ENCODE measurements at places on chromosomes 7 and 10.

GRCh38 chr7:156656598-156656997 lies 16.0 kb downstream of the RNF32 start:
- no peak overlapping the region for H3K27ac ChIP-seq
- H3K4me1 ChIP-seq, result no peaks in the 10 kb centered on the region
- no peaks in the 10 kb centered on the region for H3K36me3 ChIP-seq
- DNase-seq, result no peak
- no peak overlapping the region for H3K4me3 ChIP-seq

DNA sequence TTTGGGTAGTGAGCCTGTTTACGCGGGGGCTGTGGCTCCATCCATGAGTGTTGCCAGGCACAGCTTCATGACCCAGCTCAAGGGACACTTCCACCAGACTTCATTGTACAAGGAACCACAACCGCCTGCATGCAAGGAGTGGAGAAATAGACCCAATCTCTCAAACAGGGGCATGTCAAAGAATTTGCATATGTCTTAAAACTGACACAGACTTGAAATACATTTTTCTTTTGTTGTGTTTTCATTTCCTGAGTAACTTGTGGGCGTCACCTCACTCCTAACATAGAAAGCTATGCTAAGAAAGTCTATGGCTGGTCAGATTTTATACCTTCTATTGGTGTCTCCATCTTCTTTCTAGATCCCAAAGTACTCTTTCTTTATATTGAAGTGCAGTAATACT lies 266.2 kb upstream of the RNF32 start:
- no peak overlapping the region for H3K4me3 ChIP-seq
- no peak overlapping the region for H3K27ac ChIP-seq
- no peaks in the 10 kb centered on the region for H3K4me1 ChIP-seq
- no peaks in the 10 kb centered on the region for H3K36me3 ChIP-seq
- H3K27me3 ChIP-seq, result peaks cover 3% of the 10 kb centered on the region

- H3K36me3 ChIP-seq, result no peaks in the 10 kb centered on the region
- no peak overlapping the region for H3K4me3 ChIP-seq
- DNase-seq, result no peak
- H3K27me3 ChIP-seq, result no peaks in the 10 kb centered on the region
- no peaks in the 10 kb centered on the region for H3K4me1 ChIP-seq
Measured at GRCh38 chr10:96935148-96935547, 103.0 kb downstream of the LCOR start.

DNA sequence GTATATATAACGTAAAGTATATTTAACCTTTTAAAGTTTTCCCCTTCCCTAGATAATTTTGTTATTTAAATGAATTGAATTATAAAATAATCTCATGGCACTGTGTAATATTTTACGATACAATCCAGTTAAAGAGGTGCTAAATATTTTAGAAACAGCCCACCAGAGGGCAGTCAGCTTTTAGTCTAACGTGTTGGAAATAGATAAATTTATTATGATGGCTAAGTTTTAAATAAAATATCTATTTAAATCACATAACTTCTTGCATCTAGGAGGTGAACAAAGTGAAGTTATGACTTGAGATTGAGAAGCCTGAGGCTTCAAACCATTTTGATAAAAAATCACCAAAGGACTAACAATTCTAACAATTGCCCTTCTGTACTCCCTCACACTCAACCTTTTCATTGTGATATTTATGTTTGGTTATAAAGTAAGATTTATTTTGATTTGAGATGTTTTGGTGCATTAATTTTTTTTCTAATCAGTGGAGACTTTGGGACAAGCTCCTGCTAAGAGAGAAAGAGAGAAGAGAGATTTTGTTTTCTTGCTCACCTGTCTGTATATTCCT lies 171.5 kb upstream of the SP4 start:
- no peak for DNase-seq
- H3K36me3 ChIP-seq, result no peaks in the 10 kb centered on the region
- H3K4me3 ChIP-seq, result no peak overlapping the region
- H3K27me3 ChIP-seq, result peaks cover 10% of the 10 kb centered on the region
- no peaks in the 10 kb centered on the region for H3K4me1 ChIP-seq
- H3K27ac ChIP-seq, result no peak overlapping the region

GRCh38 chr7:123994449-123994848 lies 38.4 kb downstream of the TMEM229A start:
- DNase-seq, result no peak
- no peak overlapping the region for H3K27ac ChIP-seq
- no peaks in the 10 kb centered on the region for H3K27me3 ChIP-seq
- no peaks in the 10 kb centered on the region for H3K36me3 ChIP-seq

DNA sequence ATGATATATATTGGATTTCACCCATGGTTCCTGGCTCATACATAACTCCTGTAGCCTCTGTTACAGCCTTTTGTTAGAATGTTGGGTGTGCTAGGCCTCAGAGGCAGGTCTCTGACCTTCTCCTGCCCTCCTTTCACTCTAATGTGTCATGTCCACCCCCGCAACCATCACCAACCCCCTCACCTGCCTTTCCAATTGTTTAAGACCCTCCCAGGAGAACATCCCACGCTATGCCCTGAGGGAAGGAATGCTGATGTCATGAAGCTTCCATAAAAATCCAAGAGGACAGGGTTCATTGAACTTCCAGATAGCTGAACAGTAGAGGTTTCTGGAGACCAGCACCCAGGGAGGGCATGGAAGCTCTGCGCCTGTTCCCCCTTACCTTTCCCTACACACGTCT lies 30.8 kb upstream of the C10orf67 start:
- DNase-seq, result no peak
- H3K27ac ChIP-seq, result peak overlapping the region; percentile 48
- H3K4me1 ChIP-seq, result peaks cover 26% of the 10 kb centered on the region
- H3K27me3 ChIP-seq, result no peaks in the 10 kb centered on the region
- no peaks in the 10 kb centered on the region for H3K36me3 ChIP-seq

- H3K27me3 ChIP-seq, result no peaks in the 10 kb centered on the region
- H3K36me3 ChIP-seq, result no peaks in the 10 kb centered on the region
- H3K27ac ChIP-seq, result no peak overlapping the region
- no peak overlapping the region for H3K4me3 ChIP-seq
Measured at GRCh38 chr10:121500701-121501332, 97.4 kb downstream of the FGFR2 start.

- H3K27me3 ChIP-seq, result no peaks in the 10 kb centered on the region
- no peaks in the 10 kb centered on the region for H3K36me3 ChIP-seq
- H3K4me1 ChIP-seq, result peaks cover 13% of the 10 kb centered on the region
- no peak overlapping the region for H3K27ac ChIP-seq
Measured at GRCh38 chr10:12459340-12459739, 110.0 kb downstream of the CAMK1D start.

DNA sequence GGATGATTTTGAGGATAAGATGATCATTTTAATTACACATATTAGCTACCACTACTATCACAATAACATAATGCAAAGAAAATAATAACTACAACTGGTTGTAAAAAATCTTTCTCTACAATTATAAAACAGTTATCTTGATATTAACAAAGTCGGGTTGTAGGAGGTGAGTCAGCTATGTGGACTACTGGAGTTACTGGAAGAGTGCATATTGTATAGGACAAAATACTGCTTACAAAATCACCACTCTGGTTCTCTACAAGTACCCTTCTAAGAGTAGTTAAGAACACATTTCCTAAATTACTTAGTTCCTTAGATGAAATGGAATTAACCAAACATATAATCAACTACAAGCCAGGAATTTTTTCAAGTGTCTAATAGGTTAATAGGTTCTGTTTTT lies 74.1 kb downstream of the HYCC1 start:
- H3K4me3 ChIP-seq, result no peak overlapping the region
- DNase-seq, result no peak
- peaks cover 19% of the 10 kb centered on the region for H3K36me3 ChIP-seq
- H3K27ac ChIP-seq, result no peak overlapping the region

GRCh38 chr10:45608052-45608451 lies 64.5 kb downstream of the ZFAND4 start:
- no peaks in the 10 kb centered on the region for H3K4me1 ChIP-seq
- H3K27me3 ChIP-seq, result no peaks in the 10 kb centered on the region
- no peaks in the 10 kb centered on the region for H3K36me3 ChIP-seq
- no peak overlapping the region for H3K27ac ChIP-seq

DNA sequence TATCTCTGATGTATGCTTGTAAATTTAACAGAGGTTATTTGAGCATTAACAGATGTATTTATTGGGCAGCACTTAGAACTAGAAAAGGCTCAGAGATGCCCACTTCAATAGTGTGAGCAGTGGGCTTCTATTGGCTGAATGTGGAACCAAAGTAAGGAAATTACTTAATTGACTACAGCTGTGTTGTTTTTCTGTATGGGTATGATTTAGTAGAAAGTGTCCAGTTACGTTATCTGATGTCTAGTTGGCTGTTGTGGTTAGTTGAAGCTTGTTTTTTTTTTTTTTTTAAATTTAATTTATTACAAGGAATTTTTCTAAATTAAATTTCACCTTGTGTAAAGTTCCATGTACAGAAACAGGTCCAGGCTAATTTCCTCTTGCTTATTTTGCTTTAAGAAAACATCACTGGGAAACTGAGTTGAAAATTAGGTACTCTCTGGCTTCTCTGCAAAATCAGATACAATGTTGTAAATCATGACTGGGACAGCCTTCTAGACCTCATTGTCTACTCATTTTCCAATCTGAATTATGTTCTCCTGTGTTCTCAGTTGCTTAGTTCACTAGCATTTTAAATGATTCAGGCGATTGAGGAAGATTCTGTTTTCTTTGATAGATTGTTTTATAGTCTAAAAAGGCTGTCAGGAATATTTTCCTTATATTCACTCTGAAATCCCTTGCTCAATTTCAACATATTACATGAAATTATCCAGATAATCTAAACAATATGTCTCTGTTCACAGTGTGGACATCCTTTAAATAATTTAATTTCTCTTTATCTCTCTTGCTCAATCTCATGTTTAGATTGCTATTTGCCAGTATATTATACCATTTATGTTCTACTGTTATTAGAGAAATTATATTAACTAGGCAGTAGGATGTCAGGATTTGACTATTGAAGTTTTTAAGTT lies 53.0 kb downstream of the PHF14 start:
- no peaks in the 10 kb centered on the region for H3K27me3 ChIP-seq
- peaks cover 25% of the 10 kb centered on the region for H3K36me3 ChIP-seq
- H3K4me1 ChIP-seq, result no peaks in the 10 kb centered on the region
- H3K4me3 ChIP-seq, result no peak overlapping the region
- no peak for DNase-seq
- no peak overlapping the region for H3K27ac ChIP-seq

DNA sequence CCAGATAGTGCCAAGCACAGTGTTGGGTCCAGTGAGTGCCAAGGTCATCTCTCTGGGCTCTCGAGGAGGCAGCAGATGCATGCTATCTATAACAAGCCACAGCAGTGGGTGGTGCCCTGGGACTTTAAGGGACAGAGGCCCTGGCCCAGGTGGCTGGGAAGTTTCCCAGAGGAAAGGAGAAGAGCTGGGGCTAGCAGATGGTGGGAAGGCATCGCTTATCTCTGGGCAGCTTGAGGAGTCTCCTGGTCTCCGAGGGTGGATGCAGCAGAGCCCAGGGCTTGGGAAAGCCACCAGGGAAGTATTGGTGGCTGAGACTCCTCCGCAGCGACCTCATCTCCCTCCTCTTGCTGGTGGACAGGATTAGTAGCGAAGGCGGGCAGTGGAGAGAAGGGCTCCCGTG lies 63.4 kb upstream of the LRRC4 start:
- no peak overlapping the region for H3K27ac ChIP-seq
- no peaks in the 10 kb centered on the region for H3K27me3 ChIP-seq
- no peak for DNase-seq

- no peak for DNase-seq
- H3K4me1 ChIP-seq, result peaks cover 51% of the 10 kb centered on the region
- no peaks in the 10 kb centered on the region for H3K36me3 ChIP-seq
Measured at GRCh38 chr10:89283025-89283935, 18.6 kb upstream of the IFIT2 start.

- H3K27ac ChIP-seq, result no peak overlapping the region
- no peaks in the 10 kb centered on the region for H3K27me3 ChIP-seq
- DNase-seq, result no peak
- no peak overlapping the region for H3K4me3 ChIP-seq
- H3K4me1 ChIP-seq, result no peaks in the 10 kb centered on the region
- peaks cover 18% of the 10 kb centered on the region for H3K36me3 ChIP-seq
Measured at GRCh38 chr10:86878983-86879713, 78.3 kb downstream of the MMRN2 start.

- no peak overlapping the region for H3K4me3 ChIP-seq
- H3K4me1 ChIP-seq, result no peaks in the 10 kb centered on the region
- no peak for DNase-seq
Measured at GRCh38 chr10:34260904-34261303, 554.2 kb downstream of the PARD3 start.

DNA sequence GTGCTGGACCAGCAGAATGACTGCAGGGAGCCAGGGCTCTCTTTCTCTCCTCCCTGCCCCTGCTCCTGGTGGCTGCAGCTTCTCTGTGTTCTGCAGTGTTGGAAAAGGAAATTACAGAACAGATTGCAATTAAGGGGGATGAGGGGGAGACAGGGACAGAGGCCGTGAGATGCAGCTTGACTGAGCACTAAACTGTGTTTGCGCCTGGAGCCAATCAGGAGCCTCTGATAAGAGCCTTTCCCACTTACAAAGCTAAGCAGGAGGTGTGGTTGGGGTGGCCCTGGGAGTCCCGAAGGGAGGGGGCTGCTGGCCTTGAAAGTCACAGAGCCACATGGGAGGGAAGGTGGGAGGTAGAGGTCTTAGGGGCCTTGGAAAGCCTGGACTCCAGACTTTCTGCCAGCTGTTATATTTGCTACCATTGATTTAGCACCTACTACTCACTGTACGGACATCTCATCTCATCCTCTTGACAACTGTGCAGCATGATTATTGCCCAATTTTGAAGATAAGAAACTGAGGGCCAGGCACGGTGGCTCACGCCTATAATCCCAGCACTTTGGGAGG lies 26.7 kb downstream of the TRIM8 start:
- no peak for DNase-seq
- no peaks in the 10 kb centered on the region for H3K36me3 ChIP-seq
- no peak overlapping the region for H3K27ac ChIP-seq
- peaks cover 37% of the 10 kb centered on the region for H3K4me1 ChIP-seq
- H3K4me3 ChIP-seq, result no peak overlapping the region
- no peaks in the 10 kb centered on the region for H3K27me3 ChIP-seq

- no peak overlapping the region for H3K27ac ChIP-seq
- peaks cover 6% of the 10 kb centered on the region for H3K4me1 ChIP-seq
- no peak overlapping the region for H3K4me3 ChIP-seq
- DNase-seq, result no peak
Measured at GRCh38 chr7:32937344-32938174, 19.7 kb upstream of the FKBP9 start.

DNA sequence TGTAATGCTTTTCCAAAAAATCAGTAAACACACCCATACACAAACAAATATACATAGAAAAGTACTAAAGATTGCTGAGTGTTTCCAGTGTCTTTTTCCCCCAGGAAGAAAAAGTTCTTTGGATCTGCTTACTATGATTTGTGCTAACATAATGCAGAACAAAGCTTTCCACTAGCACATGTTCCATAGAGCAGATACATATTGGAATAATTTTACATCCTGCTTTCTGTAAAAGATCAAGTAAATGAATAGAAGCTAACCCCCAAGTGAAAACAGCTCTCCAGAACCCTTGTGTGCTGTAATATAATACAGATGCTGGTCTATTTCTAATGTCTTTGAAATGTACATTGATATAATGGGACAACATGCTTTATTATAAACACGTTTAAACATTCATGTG lies 125.5 kb downstream of the PON1 start:
- no peak overlapping the region for H3K27ac ChIP-seq
- H3K36me3 ChIP-seq, result no peaks in the 10 kb centered on the region
- H3K4me1 ChIP-seq, result no peaks in the 10 kb centered on the region
- no peak for DNase-seq
